ENCODE measurements at places on chromosomes 3 and 15.

DNA sequence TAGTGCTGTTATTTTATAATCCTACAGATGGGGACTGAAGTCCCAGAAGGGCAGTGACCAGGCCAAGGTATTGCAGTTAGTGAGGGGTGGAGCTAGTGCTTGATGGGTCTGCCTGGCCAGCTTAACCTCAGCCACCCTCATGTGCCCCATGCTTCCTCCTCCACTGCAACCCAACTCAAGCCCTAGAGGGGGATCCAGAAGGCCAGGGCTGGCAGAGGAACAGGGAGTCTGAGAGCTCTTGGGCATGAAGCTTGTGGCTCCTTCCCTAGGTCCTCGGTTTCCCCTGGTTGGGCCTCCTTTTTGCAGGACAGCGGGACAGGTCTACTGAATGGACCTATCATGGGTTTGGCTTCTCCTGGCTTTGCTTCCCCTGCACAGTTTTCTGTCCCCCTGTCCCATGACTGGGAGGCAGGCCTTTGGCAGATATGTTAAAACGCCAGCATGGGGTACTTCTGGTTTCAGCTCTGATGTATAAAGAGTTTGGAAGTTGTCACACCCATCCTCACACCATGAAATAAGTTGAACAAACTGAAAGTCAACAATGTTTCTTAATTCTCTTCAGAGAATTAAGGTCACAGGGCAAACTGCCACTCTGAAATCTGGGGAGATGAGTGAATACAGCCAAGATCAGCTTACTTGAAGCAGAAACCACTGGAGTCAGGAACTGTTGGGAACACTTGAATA is 103.3 kb downstream of the SMAD6 start:
- H3K27ac ChIP-seq = no peak overlapping the region
- H3K4me3 ChIP-seq = no peak overlapping the region
- no peaks in the 10 kb centered on the region for H3K27me3 ChIP-seq

- no peak for DNase-seq
- H3K27ac ChIP-seq = no peak overlapping the region
These were observed 36.0 kb downstream of the PXYLP1 start for GRCh38 chr3:141267629-141268028.

- no peaks in the 10 kb centered on the region for H3K27me3 ChIP-seq
- H3K4me3 ChIP-seq = no peak overlapping the region
- H3K27ac ChIP-seq = no peak overlapping the region
- H3K36me3 ChIP-seq = no peaks in the 10 kb centered on the region
These were observed 152.0 kb downstream of the FBLN2 start for GRCh38 chr3:13700889-13701288.

DNA sequence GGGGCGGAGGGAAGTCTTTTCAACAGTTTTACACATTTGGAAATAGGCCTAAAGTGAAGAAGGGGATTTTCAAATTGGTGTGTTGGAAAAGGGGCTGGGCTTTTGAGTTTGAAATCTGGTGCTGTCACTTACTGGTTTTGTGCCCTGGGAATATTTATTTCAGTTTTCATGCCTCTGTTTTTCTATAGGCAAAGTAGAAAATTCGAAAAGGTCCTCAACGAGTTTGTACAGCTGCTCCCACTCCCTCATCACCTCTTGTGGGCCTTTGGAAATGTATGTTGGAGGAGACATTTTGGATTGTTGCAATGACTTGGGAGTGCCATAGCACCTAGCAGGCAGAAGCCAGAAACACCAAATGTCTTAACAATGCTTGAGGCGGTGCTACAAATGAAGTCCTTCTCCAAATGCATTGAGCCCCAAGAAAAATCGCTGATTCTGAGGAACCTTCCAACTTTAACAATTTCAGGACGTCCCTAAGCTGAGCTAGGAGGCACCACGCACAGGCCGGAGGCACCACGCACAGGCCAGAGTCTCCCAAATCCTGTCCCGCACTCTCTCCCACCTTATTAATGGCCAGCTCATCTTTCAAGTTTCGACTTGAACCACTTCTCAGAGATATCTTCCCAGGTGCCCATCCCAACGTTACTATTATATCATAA is 639 bp upstream of the POLR2M start:
- peak overlapping the region; percentile 96 for H3K27ac ChIP-seq
- H3K4me3 ChIP-seq = peak overlapping the region; percentile 98
- H3K36me3 ChIP-seq = peaks cover 4% of the 10 kb centered on the region
- H3K27me3 ChIP-seq = no peaks in the 10 kb centered on the region
- peaks cover 5% of the 10 kb centered on the region for H3K4me1 ChIP-seq
- no peak for DNase-seq

GRCh38 chr3:189337673-189338091 is 165.9 kb downstream of the TPRG1 start:
- no peak for DNase-seq
- no peaks in the 10 kb centered on the region for H3K36me3 ChIP-seq
- peaks cover 11% of the 10 kb centered on the region for H3K27me3 ChIP-seq
- H3K27ac ChIP-seq = no peak overlapping the region

GRCh38 chr3:123792473-123793201 is 91.5 kb downstream of the MYLK start:
- peak; percentile 55 for DNase-seq
- H3K36me3 ChIP-seq = peaks cover 17% of the 10 kb centered on the region
- no peak overlapping the region for H3K4me3 ChIP-seq
- peaks cover 49% of the 10 kb centered on the region for H3K4me1 ChIP-seq
